ENCODE measurements at places on chromosomes 11 and 22.

GRCh38 chr11:128894685-128895084 is 3.5 kb downstream of the KCNJ5 start:
- no peak for DNase-seq

DNA sequence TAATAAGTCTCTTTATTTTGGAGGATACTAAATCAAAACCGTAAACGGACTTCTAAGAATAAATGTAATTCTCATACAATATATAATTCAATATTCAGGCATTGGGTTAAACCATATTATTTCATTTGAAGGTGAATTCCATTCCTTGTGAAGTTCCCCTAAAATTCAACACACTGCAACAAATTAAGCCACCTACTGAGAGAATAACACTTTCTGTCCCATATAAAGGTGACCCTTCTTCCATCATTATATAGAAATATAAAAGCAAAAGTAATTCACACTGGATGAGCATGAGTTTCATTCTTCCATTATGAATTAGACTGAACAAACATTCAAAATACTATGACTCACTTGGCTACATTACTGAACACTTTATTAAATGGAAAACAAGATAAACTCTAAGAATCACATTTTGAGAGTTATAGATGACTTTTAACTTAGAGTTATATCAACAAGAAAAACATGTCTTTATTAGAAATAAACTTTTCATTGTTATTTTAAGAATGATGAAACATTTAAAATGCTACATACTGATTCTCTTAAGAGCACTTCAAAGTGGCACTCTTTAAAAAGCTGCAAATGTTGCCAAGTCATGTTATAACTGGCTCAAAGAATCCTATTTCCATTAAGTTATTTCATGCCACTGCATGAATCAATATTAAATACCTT is 2.8 kb downstream of the SESN3 start:
- DNase-seq = no peak

DNA sequence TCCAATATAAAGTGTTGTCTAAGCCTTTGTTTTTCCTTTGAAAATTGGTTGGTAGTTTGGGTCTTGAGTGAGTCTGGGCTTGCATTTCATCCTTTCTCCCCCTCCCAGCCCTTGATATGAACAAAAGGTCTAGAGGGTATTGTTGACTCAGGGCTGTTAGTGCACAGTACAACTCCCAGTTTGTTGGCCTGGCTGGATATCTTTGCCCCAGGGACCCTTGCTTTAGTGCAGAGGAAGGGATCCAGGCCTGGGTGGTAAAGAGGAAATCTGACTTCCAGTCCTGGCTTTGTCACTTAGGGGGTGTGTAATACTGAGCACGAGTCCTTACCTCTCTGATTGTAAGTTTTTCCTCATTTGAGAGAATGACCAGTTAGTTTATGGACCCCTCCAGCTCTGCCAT is 330.4 kb downstream of the TMEM135 start:
- no peak for DNase-seq

DNA sequence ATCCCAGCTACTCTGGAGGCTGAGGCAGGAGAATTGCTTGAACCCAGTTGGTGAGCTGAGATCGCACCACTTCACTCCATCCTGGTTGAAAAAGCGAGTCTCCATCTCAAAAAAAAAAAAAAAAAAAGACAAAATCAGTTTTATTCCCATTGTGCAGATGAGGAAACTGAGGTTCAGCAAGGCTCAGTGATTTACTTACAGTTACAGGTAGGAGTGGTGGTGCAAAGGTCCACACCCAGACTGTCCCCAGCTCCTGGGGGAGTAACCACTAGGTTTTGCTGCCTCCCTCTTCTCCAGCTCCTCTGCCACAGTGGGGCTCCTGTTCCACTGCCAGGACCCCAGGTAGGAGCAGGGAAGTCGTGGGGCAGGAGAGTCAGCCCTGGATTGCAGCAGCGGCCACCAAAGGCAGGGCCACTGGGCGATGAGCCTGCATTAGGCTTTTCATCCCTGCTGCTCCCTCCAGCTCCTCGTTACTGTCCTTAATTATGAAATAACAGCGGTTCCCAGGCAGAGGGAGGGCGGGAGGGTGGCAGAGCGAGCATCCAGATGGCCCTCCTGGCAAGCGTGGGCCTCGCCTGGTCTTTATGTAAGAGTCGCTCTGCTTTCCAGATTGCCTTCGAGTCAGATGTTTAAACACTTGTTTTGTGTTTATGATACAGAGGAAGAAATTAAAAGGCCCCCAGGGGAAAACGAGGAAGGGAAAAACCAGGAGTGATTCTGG is 15.5 kb upstream of the RASD2 start:
- no peak for DNase-seq

DNA sequence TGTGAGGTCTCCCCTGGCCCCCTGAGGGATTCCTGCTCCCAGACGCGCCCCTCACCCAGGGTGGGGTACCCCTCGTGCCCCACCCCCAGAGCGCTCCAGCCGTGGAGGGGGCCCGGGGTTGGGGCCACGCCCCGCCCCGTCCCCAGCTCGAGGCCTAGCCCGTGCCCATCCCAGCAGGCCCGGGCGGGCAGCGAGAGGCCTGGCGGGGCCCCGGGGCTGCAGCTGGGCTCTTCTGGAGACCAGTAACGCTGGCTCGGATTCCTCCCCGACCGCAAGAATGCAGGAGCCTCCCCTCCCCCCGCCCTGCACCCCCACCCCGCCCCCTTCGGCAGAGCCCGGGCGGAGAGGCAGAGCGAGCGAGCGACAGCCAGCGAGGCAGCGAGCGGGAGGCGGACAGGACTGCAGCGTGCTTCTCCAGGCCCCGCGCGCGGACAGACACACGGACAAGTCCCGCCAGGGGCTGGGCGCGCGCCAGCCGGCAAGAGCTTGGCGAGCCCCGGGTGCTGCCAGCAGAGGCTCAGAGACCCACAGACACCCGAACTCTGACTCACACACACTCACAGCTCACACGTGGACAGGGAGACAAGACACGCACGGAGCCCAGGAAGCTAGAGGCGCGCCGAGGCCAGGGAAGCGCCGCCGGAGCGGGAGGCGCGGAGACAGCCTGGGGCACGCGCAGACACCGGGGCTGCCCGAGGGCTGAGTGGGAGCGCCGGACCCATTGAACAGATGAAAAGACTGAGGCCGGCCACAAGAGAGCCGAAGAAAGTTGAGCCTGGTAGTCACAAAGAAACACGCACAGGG is 15.2 kb downstream of the BCL9L start:
- DNase-seq = peak; percentile 55

DNA sequence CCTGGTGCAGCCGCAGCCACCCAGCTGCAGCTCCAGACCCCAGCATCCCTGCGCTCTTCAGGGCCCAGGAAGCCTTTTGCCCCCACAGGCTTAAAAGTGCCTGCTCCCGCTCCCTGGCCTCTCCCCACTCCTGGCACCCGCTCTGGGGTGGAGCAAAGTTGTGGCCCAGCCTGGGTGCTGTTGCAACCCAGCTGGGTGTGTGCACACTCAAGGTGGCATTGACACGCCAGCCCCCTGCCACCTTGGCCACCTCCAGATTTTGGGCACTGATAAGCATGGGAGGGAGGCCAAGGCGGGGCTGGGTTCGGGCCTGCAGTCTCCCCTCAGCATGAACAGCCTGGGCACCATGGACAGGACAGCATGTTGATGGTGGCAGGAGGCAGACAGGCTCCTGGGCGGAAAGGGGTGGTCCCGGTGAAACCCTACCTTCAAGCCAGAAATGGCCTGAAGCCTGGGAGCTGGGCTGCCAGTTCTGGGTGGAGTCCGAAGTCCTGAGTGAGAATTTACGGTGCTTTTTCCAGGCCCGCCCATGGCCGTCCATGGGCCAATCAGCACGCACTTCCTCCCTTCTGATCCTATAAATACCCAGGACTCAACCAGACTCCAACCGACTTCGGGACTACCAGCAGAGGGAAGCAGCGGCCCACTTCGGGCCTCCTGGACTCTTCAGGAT is 23.6 kb upstream of the RNASEH2C start:
- DNase-seq = no peak

DNA sequence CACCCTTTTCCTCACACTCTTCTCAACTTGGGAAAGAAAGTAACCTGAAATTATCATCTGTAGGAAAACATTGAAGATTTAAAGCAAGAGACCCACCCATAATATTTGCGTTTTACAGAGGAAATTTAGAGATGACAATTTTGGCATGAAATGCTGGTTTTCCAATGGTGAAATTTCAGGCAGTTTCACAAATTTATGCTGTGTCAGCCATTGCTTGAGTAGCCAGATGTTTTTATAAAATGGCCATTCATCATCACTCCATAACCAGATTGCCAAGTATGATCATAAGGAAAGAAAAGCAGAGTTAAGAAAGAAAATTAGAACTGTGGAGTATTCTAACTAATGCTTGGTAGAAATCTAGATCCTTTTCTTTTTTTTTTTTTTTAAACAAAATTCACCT is 732.9 kb downstream of the NELL1 start:
- no peak for DNase-seq

DNA sequence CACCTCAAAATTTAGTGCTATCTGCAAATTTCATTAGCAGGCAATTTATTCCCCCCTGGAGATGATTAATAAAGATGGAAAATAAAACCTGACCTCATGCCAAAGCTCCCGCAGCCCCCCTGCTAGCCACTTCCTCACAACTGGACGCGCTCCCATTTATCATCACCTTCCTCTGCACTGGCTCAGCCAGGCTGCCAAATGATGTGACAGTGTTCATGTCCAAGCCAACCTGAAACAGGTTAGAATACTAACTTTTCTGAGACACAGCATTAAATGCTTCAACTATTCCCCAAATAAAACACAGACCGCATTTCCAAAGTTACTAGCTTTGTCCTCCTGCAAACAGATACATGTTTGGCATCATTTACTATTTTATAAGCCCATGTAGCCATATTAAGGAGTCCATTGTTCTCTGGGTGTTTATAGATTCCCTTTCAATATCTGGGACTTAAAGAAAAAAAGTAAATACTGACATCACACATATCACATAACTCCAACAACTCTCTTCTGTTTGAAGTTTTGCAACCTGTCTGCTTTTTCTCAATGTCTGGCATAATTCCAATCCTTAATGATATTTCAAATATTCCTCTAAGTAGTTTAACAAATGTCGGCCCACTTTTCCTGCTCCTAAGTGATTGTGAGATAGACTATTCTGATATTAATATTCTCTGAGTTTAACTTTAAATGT is 829.7 kb upstream of the FAT3 start:
- no peak for DNase-seq

DNA sequence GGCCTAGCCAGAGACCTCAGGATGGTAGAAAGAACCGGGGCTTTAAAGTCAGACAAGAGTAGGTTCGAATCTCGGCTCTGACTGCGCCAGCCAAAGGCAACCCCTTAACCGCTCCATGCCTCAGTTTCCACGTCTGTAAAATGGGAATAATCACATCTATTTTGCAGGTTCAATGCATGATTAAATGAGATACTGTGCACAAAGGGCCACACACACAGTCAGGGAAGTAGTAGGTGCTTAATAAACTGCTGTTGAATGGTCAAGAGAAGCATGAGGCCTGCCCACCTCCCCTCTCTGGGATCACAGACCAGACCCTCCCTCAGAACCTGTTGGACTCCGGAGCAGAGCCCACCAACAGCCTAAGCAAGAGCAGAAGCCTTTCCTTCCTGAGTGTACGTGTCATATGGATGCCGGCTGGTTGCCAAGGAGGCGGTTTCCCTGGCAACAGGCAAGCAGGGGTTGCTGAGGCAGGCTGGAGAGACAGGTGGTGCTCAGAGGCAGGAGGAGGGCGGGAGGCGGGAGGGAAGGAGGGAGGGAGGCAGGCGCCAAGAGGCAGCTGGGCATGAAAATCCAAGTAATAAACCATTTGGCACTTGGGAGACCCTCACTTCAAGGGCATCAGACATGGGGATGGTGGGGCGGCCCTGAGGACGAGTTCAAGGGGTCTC is 43.9 kb downstream of the NFAM1 start:
- DNase-seq = no peak

DNA sequence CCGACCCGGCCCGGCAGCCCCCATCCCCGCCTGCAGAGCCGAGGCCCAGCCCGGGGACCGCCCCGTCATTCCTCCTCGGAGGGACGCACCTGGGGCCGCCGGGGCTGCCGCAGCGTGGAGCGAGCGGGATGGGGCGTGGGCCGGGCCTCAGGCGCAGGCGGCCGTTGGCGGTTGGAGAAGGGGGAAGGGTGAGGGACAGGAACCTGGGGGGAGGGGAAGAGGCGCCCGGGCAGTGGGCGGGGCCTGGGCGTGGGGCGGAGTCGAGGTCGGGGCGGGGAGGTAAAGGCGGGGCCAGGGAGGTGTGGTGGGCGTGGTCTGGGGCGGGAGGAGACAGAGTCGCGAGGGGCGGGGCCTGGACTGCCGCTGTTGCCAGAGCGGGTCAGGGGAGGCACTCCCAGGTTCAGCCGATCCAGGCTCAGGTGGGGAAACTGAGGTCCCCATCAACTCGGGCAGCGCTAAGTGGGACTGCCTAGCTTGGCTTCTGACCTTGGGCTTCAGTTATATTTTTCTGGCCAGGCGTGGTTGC is at the start of gene TESMIN:
Gene TESMIN (minus strand): TSS at position 190 of the 526 bp plus-strand sequence. CDS start 860 bp downstream, outside the sequence.
- DNase-seq = peak; percentile 87

DNA sequence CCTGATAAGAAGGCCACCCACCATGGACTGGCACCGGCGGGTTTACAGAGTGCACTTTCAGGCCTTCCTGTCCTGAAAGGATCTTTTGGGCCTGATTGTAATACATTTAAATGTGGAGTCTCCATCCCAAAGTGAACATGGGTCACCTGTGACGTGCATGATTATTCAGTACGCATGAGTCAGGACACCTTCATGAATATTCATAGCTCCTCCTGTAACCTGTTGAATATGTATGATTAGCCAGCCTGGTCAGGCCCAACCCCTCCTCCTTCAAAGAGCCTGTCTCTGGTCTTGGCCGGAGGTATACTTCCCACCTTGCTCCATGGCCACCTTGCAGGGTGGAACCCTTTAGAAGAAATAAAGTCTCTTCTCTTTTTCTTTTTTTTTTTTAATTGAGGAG is 75.9 kb upstream of the NUP50 start:
- no peak for DNase-seq

GRCh38 chr11:57646194-57646798 is 3.4 kb downstream of the YPEL4 start:
- no peak for DNase-seq

GRCh38 chr11:11491589-11491988 is 130.2 kb downstream of the GALNT18 start:
- DNase-seq = no peak
